ENCODE measurements at places on chromosomes 1 and 21.

DNA sequence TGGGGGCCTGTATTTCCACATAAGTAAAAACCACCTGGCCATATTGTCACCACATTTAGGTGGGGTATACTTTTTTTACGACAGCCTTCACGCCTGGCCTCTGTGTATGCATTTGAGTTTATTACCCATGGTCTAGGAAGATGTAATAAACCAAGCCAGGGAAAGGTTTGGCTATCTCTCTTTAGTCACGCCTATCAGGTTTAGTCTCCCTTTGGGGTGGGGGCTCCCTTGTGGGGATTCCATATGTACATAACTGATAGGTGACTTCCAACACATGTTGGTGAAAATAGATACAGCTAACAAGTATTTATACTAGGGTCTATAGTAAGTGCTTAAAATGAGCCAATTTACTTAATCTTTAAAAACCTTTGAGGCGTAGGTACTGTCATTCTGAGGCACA, 4.2 kb downstream of the YBX1 start:
- no peak for DNase-seq

GRCh38 chr1:147723691-147724323, 36.6 kb downstream of the GJA5 start:
- DNase-seq = no peak

GRCh38 chr1:7346070-7346596, 425.0 kb upstream of the VAMP3 start:
- no peak for DNase-seq

DNA sequence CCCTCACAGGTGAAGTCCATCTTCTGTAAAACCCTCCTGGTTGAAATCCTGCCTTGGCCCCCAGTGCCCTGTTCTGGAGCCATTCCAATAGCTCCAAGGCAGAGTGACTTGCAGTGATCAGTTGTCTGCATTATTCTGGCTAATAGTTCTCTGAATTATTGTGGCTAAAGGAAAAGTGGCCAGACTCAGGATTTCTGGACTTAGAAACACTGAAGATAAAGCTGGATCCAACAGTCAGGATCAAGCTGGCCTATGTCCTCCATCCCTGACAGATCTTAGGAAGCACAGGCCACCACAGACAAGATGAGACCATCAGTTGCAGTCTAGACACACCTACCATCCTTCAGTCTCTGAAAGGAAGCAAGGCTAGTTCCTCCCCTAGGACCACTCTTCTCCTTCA, 801 bp upstream of the C2CD4D start:
- DNase-seq = no peak

DNA sequence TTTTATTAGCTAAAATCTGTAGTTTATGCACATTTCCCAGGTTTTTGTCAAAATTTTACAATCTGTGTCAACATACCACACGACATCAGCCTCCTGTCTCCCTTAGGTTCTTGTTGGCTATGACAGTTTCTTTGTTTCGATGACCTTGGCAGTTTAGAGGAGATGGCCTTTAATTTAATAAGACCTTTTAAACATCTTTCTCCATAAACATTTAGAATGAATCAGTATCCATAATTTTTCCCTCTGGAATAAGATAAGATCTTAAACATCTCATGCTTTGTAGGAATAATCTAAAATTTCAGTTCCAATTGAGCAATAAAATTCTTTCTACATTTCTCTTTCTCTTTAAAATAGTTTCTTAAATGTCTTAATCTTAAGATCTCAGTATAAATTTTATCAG, 28.7 kb upstream of the DYRK1A start:
- DNase-seq = no peak

GRCh38 chr1:157236072-157236471, 97.9 kb upstream of the ETV3 start:
- DNase-seq = no peak

GRCh38 chr21:26966649-26967061, 233 bp downstream of the ADAMTS5 start:
- no peak for DNase-seq

DNA sequence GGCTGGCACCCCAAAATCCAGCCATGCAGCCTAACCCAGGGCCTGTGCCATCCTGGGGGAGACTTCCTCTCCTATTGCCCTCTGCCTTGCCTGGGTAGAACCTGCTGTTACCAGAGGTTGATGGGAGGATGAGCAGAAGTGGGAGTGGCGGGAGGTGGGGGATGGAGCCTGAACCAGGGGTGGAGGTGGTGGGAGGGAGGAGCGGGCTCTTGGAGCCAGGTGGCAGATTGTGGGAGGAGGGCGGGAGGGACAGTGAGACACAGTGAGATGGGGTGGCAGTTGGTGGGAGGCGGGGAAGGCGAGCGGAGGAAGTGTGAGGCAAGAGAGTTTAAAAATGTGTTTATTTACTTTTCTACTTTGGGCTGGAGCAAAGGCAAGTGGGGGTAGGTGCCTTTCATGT, 87.3 kb downstream of the KCNJ6 start:
- no peak for DNase-seq
